ENCODE measurements at places on chromosomes 4 and X. TPM values are rescaled to one million over a fixed set of nuclear protein-coding genes. Genes with fewer than 3 reads are reported as not detected.

Gene MUC7
- total RNA-seq: not detected

Gene TXK
- 0.48 TPM for total RNA-seq

Gene DOCK11
- total RNA-seq: 0.48 TPM

Gene RPL34
- 990 TPM for total RNA-seq

Gene FAM9B
- not detected for total RNA-seq

Gene FAM193A
- 5.1 TPM for total RNA-seq

Measured in tracheal epithelial cell (primary cell).